ENCODE measurements at places on chromosomes 4 and X. TPM values are rescaled to one million over a fixed set of nuclear protein-coding genes. Genes with fewer than 3 reads are reported as not detected.

SSX2 gene
- total RNA-seq: not detected

F9 gene
- not detected for total RNA-seq

HSFX4 gene
- not detected for total RNA-seq

METTL14 gene
- 17.8 TPM for total RNA-seq

ABCD1 gene
- total RNA-seq: 8.4 TPM

TMPRSS11B gene
- not detected for total RNA-seq

POU3F4 gene
- total RNA-seq: not detected

TREX2 gene
- 2.9 TPM for total RNA-seq

DGKK gene
- total RNA-seq: not detected

GLRA2 gene
- not detected for total RNA-seq

GYPB gene
- total RNA-seq: not detected

SLITRK4 gene
- total RNA-seq: 0.15 TPM

PITX2 gene
- total RNA-seq: 1.1 TPM

CSN1S1 gene
- total RNA-seq: not detected

ARAP2 gene
- total RNA-seq: 1.3 TPM

DKK2 gene
- total RNA-seq: 0.38 TPM

RAB40AL gene
- 0.82 TPM for total RNA-seq

AR gene
- 2.7 TPM for total RNA-seq

RAB40A gene
- not detected for total RNA-seq

MCF2 gene
- total RNA-seq: not detected

GPR82 gene
- not detected for total RNA-seq

GPR50 gene
- not detected for total RNA-seq

TCEAL7 gene
- 5.9 TPM for total RNA-seq

SOWAHD gene
- total RNA-seq: 0.23 TPM

GAGE12H gene
- not detected for total RNA-seq

NPY2R gene
- total RNA-seq: not detected

SAGE1 gene
- not detected for total RNA-seq

RAB9B gene
- total RNA-seq: 0.94 TPM

TMPRSS11A gene
- not detected for total RNA-seq

MAGEE2 gene
- not detected for total RNA-seq

NKX6-1 gene
- 0.08 TPM for total RNA-seq

CXCL11 gene
- not detected for total RNA-seq

Data from smooth muscle cell of the coronary artery (primary cell).